ENCODE measurements at places on chromosomes 4 and X.

DNA sequence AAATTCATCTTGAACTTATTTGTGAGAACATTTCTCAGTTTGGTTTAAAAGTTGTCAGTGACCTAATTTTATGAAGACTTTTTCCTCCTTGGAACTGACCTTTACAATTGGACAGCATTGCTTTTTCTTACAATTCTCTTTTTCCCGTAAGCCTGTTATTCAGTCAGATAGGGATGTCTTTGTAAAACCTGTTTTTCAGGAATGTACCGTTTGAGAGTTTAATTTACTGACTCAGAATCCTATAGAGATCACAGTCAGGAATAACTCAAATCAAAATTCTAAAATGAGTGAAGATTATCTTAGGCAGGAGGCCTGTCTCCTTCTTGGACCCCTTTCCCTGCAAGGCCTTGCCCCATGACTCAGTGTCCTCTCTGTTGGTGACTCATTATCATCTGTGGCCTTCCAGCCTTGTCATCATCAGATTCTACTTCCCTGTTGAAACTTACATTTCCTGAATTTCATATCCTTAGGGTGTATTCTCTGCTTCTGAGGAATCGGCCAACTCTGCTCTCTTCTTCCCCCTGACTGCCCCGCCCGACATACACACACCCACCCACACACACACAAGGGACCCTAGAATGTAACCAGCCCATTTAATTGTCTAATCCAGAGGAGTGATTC lies 99.8 kb downstream of the ARHGAP10 start:
- DNase-seq: peak; percentile 94

GRCh38 chrX:150225266-150225665 lies 137.9 kb upstream of the MAMLD1 start:
- no peak for DNase-seq

- no peak for DNase-seq
These were observed 5.4 kb downstream of the FAM47E start for GRCh38 chr4:76256968-76257367.

- DNase-seq: no peak
These were observed 320.1 kb upstream of the PPARGC1A start for GRCh38 chr4:24209906-24210305.

- DNase-seq: peak; percentile 39
These were observed 149.9 kb downstream of the FGF16 start for GRCh38 chrX:77597090-77597489.

DNA sequence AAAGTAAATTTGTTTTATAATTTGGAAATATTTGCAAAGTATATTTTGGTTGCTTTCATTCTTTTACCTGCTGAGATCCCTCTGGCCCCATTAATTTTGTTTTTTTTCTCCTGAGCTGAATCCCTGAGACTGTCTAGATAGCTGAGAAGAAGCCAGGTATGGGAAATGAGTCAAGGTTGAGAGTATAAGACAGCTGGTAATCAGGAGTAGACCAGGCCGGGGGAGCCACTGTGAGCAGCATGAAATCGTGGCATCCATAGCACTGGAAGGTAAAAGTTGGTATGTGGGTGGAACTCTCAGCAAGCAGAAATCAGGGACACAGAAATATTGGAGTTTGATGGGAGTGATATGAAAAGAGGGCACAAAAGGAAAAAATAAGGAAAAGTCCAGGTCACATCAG lies 164.5 kb downstream of the FHIP1A start:
- no peak for DNase-seq

- DNase-seq: no peak
These were observed 102.1 kb downstream of the STIM2 start for GRCh38 chr4:26962720-26963119.

- peak; percentile 88 for DNase-seq
These were observed at the start of gene STK32B for GRCh38 chr4:5051278-5052203. STK32B (plus strand) TSS chr4:5051480.

GRCh38 chrX:102560423-102561068 lies 38.8 kb upstream of the ARMCX5 start:
- DNase-seq: no peak

DNA sequence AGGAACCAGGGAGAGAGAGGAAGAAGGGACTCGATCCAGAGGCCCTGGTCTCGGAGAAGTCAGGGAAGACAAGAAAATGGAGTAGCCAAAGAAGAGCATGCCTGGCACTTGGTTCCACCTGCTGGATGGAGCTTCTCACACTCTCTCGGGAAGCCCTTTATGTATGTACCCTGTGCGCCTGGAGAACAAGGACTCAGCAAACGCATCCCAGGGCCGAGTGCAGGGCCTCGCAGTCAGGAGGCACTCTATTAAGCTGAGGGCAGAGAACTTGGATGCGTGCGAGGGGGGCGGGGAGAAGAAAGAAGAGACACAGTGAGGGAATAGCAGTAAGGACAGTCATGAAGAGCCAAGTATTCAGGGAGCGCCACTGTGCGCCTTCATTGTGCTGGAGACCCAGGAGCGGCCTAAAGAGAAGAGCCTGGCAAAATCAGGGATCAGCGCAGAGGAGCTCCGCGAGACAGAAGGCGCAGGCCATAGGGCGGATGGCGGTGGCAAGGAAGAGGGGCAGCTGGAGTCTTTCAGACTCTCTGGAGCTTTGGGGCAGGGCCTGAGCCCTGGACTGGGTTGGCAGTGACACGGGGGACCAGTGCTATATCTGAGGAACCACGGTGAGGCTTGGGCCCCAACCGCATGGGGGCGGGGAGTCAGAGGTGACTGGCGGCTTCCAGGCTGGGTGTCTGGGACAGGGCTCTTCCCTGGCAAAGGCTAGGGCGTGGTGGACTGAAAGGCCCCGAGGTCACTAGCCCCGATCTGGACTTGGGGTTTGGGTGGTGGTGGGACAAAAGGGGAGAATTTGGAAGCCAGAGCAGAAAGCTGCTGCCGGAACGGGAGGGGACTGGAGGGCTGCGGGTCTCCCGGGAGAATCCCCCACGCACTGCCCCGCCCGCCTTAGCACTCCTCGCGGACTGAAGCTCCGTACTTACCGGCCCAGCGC lies 1.9 kb upstream of the SEPTIN6 start:
- DNase-seq: no peak

GRCh38 chr4:182688081-182688480 lies 229.1 kb downstream of the DCTD start:
- DNase-seq: no peak

- no peak for DNase-seq
These were observed 21.3 kb upstream of the ZCCHC4 start for GRCh38 chr4:25291158-25291733.

DNA sequence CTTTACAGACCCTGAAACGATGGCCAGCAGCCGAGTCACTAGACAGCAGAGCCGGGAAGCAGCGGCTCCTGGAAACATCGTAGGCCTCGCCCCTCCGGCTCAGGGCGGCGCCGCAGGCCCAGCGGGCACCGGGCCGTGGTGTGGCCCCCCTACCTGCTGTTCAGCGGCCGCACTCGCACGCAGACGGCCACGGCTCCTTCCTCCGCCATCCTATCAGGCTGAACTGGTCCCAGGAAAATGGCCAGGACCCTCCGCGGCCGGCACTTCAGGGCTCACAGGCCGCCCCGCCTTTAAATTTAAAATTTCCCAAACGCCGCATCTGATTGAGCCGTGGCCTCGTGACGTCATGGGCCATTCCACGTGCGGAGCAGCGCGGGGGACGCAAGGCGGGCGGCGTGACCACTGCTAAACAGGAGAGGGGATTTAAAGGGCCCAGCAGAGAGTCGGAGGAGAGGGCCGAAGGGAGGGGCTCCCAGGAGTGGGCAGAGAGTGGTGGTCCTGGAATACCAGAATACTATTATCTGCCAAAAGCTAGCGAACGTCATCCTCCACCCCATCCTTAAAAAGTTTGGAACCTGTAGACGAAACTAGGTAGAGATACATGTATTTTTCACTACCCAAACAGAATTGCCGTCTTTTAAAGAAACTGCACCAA lies at the start of gene CENPE:
TSS of gene CENPE (minus strand) at position 233 of the 655 bp plus-strand sequence. CDS start at position 209, 24 bp downstream.
- DNase-seq: peak; percentile 87

DNA sequence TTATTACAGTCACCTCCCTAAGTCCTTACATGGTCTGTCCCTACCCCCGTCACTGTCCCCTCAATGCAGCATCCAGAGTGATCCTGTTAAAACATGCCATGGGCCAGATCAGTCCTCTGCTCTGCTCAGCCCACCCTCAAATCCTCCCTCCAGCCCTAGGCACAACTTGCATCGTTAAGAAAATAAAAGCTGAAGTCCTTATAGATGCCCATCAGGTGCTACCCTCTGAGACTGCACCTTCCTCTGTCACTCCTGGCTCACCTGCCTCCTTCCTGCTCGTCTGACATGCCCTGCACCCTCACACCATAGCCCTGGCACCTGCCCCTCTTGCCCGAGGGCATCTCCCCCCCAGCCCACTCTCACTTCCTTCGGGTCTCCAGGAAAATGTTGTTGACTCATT lies 4.1 kb downstream of the STK32B start:
- DNase-seq: no peak

DNA sequence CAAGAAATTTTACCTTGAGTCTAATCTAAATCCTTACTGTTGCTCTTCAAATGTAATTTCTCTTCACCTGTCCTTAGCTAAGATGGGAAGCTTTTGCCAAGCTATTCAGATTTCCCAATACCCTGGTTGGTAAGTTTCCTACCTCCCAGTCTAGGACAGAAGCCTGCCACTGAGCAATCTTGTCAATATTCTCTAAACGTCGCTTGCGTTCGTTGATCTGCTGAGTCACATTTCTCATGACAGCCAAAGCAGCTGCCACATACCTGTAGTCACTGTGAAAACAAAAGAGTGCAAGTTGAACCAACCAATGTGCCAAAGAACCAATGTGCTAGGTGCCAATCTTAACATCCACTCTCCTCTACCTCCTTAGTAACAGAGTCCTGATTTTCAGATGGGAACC lies 111.1 kb downstream of the ARHGEF9 start:
- no peak for DNase-seq

GRCh38 chr4:75101906-75102786 lies 169.2 kb downstream of the PARM1 start:
- DNase-seq: no peak

DNA sequence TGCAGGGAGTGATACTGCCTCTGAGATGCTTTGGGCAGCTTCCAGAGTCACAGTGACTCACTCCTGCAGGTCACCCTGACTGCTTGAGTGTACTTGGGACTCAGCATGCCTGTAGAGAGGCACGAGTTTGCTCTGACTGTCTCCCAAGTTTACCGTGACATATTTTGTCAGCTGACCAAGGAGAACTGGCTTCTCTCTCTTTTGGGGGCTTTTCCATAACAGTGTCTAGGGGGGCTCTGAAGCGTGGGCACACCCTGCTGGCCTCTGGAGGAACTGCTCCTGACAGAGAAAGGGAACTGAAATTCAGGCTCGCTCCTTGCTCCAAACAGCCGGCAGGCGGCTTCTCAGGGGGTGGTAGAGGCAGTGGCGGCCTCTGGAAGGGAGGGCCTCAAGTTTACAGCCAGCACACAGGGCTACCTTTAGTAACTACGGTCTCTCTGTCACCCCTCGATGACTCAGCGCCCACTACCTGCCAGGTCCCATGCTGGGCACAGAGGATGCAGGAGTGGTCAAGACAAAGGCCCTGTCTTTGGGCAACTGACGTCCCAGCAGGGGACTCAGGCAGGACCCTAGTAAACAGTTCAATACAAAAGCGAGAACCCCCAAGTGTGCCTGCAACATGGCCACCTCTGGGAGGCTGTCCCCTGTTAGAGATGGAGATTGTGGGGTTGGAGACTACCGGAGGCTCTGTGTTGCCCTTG lies 17.8 kb downstream of the ZNF185 start:
- peak; percentile 56 for DNase-seq

DNA sequence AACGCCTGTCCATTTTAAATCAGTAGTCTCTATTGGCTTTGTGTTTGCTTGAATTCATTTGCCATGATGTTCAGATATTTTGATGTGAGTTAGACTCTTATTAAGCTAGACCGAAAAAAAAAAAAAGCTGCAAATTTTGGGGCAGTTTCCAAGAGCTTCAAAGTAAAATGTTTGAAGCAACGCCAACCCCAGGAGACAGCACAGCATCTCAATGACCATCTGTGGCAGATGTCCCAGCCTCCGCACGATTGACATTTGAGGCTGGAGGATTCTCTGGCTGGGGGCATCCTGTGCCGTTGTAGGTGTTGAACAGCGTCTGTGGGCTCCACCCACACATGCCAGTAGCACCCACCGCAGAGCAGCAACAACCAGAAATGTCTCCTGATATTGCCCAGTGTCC lies 17.1 kb upstream of the ARSF start:
- no peak for DNase-seq

GRCh38 chrX:115018040-115018647 lies 728 bp upstream of the IL13RA2 start:
- DNase-seq: no peak

DNA sequence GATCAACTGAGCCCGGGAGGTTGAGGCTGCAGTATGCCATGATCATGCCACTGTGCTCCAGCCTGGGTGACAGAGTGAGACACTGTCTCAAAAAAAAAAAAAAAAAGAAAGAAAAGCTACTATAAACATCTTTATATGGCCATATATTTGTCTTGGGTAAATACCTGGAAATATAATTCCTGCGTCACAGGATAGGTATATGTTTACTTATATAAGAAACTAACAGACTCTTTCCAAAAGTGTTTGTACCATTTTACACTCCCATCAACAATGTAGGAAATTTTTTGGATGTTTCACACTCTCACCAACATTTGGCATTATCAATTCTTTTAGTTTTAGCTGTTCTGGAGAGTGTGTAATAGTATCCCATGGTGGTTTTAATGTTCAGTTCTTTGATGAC lies 12.8 kb downstream of the P2RY4 start:
- no peak for DNase-seq

DNA sequence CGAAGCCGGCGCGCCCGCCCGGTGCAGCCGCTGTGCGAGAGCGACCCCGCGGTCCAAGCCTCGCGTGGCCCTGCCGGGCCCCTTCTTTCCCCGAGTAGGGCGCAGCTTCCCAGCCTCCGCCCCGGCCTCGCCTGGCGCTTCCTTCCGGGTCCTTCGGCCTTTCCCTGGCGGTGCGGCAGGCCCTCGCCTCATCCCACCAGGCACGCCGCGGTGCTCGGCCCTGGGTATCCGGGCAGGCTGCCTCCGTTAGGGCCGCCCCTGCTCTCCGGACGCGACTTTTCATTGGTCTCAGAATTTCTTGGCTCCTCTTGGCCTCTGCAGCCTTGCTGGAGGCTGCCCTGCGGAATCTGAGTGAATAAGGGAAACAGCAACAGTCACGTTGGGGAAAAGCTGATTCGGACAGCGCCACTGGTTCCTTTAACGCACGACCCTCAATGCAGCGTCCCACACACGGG lies 429 bp downstream of the UVSSA start:
- peak; percentile 81 for DNase-seq

- peak; percentile 12 for DNase-seq
These were observed 338.3 kb upstream of the GALNT7 start for GRCh38 chr4:172830295-172830764.

GRCh38 chr4:42632653-42633382 lies 24.1 kb downstream of the ATP8A1 start:
- DNase-seq: no peak
